ENCODE measurements at places on chromosomes 6 and 20.

DNA sequence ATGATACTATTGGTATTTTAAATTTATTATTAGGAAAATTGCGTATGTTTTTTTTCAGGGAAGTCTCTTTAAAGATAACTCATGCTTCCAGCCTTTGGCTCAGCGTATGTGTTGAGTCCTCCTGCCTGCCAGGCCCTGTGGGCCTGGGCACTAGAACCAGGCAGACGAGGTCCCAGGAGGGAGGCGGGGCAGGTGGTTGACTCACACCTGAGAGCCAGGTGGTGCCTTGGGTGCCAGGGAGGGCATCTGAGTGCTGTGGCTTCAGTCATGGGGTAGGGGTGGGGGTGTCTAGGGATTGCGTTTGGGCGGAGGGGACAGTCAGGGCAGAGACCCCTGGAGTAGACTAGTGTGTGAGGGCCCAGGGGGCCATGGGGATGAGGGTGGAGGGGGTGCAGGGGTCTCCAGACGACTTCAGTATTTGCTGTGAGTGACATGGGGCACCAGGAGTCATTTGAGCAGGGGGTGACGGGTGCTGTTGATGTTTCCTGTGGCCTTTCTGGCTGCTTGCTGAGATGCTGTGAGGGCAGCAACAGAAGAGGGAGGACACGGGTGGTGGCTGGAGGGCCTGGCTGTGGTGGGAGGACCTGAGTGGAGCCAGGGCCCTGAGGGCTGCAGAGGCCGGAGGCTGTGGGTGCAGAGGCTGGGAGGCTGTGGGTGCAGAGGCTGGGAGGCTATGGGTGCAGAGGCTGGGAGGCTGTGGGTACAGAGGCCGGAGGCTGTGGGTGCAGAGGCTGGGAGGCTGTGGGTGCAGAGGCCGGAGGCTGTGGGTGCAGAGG, 14.8 kb upstream of the ADRM1 start:
- DNase-seq, result no peak
- H3K36me3 ChIP-seq, result peaks cover 49% of the 10 kb centered on the region
- peaks cover 10% of the 10 kb centered on the region for H3K4me1 ChIP-seq
- H3K4me3 ChIP-seq, result no peak overlapping the region

- no peak overlapping the region for H3K4me3 ChIP-seq
- H3K36me3 ChIP-seq, result no peaks in the 10 kb centered on the region
- no peaks in the 10 kb centered on the region for H3K4me1 ChIP-seq
These were observed 10.9 kb upstream of the BNIP5 start for GRCh38 chr6:36347621-36348020.

GRCh38 chr20:2130062-2130591, 28.5 kb downstream of the STK35 start:
- peaks cover 15% of the 10 kb centered on the region for H3K36me3 ChIP-seq
- peaks cover 23% of the 10 kb centered on the region for H3K4me1 ChIP-seq
- no peak overlapping the region for H3K27ac ChIP-seq
- no peaks in the 10 kb centered on the region for H3K27me3 ChIP-seq
- no peak for DNase-seq
- H3K4me3 ChIP-seq, result no peak overlapping the region

GRCh38 chr6:157962601-157963302, 18.9 kb upstream of the SYNJ2 start:
- peak overlapping the region; percentile 12 for H3K4me3 ChIP-seq
- DNase-seq, result no peak
- H3K36me3 ChIP-seq, result no peaks in the 10 kb centered on the region
- no peak overlapping the region for H3K27ac ChIP-seq

- H3K27ac ChIP-seq, result no peak overlapping the region
- peaks cover 78% of the 10 kb centered on the region for H3K36me3 ChIP-seq
- peaks cover 14% of the 10 kb centered on the region for H3K4me1 ChIP-seq
- DNase-seq, result no peak
These were observed 24.2 kb downstream of the TBC1D7 start for GRCh38 chr6:13304101-13304500.

DNA sequence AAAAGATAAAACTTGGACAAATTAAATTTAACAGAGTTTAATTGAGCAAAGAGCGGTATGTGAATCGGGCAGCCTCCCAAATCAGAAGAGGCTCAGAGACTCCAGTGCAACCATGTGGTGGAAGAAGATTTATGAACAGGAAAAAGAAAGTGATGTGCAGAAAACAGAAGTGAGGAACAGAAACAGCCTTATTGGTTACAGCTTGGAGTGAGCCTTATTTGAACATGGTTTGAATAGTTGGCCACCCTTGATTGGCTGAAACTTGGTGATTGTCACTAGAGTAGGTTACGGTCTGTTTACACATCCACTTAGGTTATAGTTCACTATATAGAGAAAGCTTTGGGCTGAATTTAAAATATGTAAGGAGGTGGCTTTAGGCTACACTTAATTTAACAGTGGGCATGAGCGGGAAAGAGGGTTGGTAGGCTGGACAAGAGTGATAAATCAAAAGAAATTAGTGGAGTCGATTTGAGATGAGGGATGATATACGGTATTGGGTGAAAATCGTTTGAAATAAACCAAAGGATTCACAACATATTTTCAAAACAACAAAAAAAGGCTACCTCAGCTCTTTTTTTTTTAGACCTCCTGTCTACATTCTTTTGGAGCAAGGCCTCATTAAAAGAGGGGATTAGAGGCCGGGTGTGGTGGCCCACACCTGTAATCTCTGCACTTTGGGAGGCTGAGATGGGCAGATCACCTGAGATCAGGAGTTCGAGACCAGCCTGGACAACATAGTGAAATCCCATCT, 84.3 kb upstream of the PREP start:
- no peaks in the 10 kb centered on the region for H3K36me3 ChIP-seq
- DNase-seq, result no peak

DNA sequence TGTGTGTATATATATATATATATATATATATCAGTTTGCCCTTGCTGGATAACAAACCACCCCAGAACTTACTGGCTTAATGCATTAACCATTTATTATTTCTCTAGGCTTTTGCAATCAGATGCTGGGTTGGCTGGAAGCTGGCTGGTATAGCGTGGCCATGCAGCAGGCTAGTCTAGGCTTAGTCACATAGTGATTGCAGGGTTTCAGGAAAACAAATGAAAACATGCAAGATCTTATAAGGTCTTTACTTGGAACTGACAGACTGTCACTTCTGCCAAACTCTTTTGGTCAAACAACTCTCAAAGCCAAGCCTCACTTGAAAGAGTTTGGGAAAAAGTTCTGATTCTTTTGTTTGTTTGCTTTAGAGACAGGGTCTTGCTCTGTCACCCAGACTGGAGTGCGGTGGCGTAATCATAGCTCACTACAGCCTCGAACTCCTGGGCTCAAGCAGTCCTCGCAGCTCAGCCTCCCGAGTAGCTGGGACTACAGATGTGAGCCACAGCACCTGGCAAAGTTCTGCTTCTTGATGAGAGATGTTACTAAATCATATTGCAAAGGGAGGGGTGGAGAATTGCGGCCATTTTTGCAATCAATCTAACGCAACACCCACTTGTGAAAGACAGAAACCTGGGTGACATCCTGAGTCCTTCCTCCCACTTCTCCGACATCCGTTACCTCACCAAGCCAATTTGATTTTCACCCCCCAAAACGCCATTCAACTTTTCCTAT, 74.6 kb upstream of the RNF24 start:
- H3K4me1 ChIP-seq, result peaks cover 9% of the 10 kb centered on the region
- no peak overlapping the region for H3K27ac ChIP-seq
- no peaks in the 10 kb centered on the region for H3K27me3 ChIP-seq
- DNase-seq, result no peak
- no peak overlapping the region for H3K4me3 ChIP-seq

- H3K27me3 ChIP-seq, result no peaks in the 10 kb centered on the region
- H3K36me3 ChIP-seq, result no peaks in the 10 kb centered on the region
- no peak overlapping the region for H3K4me3 ChIP-seq
- no peak for DNase-seq
- no peaks in the 10 kb centered on the region for H3K4me1 ChIP-seq
These were observed 9.3 kb upstream of the DTD1 start for GRCh38 chr20:18578581-18578980.

DNA sequence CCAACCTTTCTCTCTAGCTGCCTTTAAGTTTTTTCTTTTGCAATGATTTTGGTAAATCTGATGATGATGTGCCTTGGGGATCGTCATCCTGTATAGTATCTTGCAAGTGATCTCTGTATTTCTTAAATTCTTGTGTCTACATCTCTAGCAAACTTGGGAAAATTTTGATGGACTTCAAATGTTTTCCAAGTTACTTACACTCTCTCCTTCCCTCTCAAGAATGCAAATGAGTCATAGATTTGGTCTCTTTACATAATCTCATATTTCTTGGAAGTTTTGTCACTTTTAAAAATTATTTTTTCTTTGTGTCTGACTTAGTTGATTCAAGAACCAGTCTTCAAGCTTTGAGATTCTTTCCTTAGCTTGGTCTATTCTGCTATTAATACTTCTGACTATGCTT, 176.4 kb downstream of the TBC1D32 start:
- H3K4me3 ChIP-seq, result no peak overlapping the region
- no peak overlapping the region for H3K27ac ChIP-seq
- H3K4me1 ChIP-seq, result no peaks in the 10 kb centered on the region
- DNase-seq, result no peak

- H3K36me3 ChIP-seq, result no peaks in the 10 kb centered on the region
- DNase-seq, result no peak
These were observed 30.1 kb downstream of the GMDS start for GRCh38 chr6:2215342-2215741.

- H3K27me3 ChIP-seq, result peaks cover 2% of the 10 kb centered on the region
- DNase-seq, result no peak
- H3K4me3 ChIP-seq, result no peak overlapping the region
These were observed 39.9 kb upstream of the TGM2 start for GRCh38 chr20:38205001-38205400.

DNA sequence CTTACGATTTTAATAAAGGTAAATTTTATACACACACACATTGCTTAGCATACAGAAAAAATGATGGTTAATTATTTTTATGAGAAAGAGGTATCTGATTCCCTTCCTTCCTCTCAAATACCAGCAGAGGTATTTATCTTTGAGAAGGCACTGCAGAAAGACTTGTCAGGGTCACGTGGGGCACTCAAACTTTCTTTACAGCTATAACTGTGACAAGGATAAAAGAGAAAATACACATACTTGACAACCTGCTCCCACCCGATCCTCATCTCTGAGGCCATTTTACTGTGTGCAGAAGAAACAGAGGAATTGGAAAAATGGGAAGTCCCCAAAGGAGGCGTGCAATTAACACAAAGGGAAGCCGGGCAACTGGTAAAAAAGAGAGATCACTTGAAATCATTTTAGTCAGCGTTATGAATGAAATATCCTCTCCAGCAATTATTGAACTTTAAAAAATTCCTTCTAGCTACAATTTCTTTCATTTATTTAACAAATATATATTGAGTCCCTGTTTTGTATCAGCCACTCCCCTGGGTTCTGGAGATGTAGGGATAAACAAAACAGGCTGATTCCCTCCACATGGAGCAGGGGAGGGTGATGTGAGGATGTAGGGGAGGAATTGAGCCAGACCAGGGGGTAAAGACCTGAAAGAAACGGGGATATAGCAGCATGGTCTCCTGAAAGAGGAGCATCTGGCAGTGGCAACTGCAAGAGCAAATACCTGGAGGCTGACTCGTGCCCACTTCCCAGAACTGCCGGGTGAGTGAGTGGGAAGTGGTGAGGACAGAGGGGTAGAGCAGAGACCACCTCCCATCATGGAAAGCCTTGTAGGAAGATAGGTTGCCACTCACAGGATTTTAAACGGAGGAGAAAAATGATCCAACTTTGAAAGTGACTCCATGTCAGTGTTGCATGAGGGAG, 510.3 kb downstream of the KIF16B start:
- no peaks in the 10 kb centered on the region for H3K36me3 ChIP-seq
- no peak overlapping the region for H3K4me3 ChIP-seq
- DNase-seq, result no peak
- no peaks in the 10 kb centered on the region for H3K27me3 ChIP-seq
- H3K4me1 ChIP-seq, result no peaks in the 10 kb centered on the region
- no peak overlapping the region for H3K27ac ChIP-seq

DNA sequence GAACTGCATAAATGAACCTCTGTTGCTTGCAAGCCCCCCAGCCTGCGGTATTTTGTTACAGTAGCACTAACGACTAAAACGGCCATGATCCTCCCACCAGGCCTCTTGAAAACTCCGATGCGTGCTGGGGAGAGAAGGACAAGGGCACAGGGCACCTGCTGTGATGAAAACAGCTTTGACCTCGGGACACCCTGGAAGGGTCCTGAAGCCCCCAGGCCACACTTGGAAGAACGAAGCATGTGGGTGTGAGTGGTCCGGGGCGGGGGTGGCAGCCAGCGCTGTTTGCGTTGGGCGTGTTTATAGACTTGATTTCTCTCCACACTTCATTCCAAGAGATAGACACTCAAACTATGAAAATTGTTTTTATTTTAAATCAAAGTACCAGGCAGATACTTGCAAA, 13.2 kb upstream of the HELZ2 start:
- H3K4me1 ChIP-seq, result peaks cover 18% of the 10 kb centered on the region
- no peak overlapping the region for H3K4me3 ChIP-seq
- no peaks in the 10 kb centered on the region for H3K27me3 ChIP-seq
- peaks cover 28% of the 10 kb centered on the region for H3K36me3 ChIP-seq
- H3K27ac ChIP-seq, result no peak overlapping the region

GRCh38 chr6:4366635-4367395, 231.4 kb upstream of the ECI2 start:
- no peak for DNase-seq
- no peak overlapping the region for H3K27ac ChIP-seq
- H3K36me3 ChIP-seq, result no peaks in the 10 kb centered on the region
- H3K27me3 ChIP-seq, result no peaks in the 10 kb centered on the region
- H3K4me3 ChIP-seq, result no peak overlapping the region

GRCh38 chr6:87558446-87558845, 31.3 kb downstream of the RARS2 start:
- H3K4me1 ChIP-seq, result no peaks in the 10 kb centered on the region
- H3K36me3 ChIP-seq, result peaks cover 62% of the 10 kb centered on the region
- DNase-seq, result no peak
- no peak overlapping the region for H3K4me3 ChIP-seq
- no peaks in the 10 kb centered on the region for H3K27me3 ChIP-seq

- H3K4me1 ChIP-seq, result peaks cover 3% of the 10 kb centered on the region
- H3K36me3 ChIP-seq, result no peaks in the 10 kb centered on the region
- no peak overlapping the region for H3K4me3 ChIP-seq
- no peaks in the 10 kb centered on the region for H3K27me3 ChIP-seq
These were observed 69.0 kb downstream of the DTNBP1 start for GRCh38 chr6:15593798-15594197.

DNA sequence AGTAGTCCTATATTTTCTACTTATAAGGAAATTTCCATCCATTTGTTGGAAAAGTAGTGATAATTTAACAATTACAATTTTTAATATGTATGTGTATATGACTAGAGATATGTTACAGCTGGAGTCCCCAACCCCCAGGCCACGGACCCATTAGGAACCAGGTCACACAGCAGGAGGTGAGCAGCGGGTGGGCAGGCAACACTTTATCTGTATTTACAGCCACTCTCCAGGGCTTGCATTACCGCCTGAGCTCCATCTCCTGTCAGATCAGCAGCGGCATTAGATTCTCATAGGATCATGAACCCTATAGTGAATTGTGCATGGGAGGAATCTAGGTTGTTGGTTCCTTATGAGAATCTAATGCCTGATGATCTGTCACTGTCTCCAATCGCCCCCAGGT, 46.8 kb downstream of the TRDN start:
- H3K27me3 ChIP-seq, result no peaks in the 10 kb centered on the region
- DNase-seq, result no peak
- no peaks in the 10 kb centered on the region for H3K36me3 ChIP-seq
- H3K4me3 ChIP-seq, result no peak overlapping the region
- H3K4me1 ChIP-seq, result no peaks in the 10 kb centered on the region
- no peak overlapping the region for H3K27ac ChIP-seq

- H3K4me3 ChIP-seq, result no peak overlapping the region
- H3K27ac ChIP-seq, result no peak overlapping the region
- H3K36me3 ChIP-seq, result peaks cover 2% of the 10 kb centered on the region
These were observed 62.7 kb downstream of the DZANK1 start for GRCh38 chr20:18404172-18404571.

GRCh38 chr6:168660400-168660945, 219.5 kb downstream of the SMOC2 start:
- peaks cover 2% of the 10 kb centered on the region for H3K27me3 ChIP-seq
- no peak overlapping the region for H3K4me3 ChIP-seq
- H3K27ac ChIP-seq, result no peak overlapping the region
- H3K36me3 ChIP-seq, result no peaks in the 10 kb centered on the region
